ENCODE measurements at places on chromosomes 7 and 10.

- peak; percentile 70 for DNase-seq
These were observed 56.8 kb upstream of the DGKI start for GRCh38 chr7:137903382-137904169.

GRCh38 chr10:101670635-101671034 is 24.3 kb downstream of the FBXW4 start:
- no peak for DNase-seq

GRCh38 chr10:113754768-113755167 is 3.3 kb downstream of the PLEKHS1 start:
- DNase-seq: no peak

GRCh38 chr7:4195660-4196059 is 486.4 kb upstream of the FOXK1 start:
- no peak for DNase-seq

DNA sequence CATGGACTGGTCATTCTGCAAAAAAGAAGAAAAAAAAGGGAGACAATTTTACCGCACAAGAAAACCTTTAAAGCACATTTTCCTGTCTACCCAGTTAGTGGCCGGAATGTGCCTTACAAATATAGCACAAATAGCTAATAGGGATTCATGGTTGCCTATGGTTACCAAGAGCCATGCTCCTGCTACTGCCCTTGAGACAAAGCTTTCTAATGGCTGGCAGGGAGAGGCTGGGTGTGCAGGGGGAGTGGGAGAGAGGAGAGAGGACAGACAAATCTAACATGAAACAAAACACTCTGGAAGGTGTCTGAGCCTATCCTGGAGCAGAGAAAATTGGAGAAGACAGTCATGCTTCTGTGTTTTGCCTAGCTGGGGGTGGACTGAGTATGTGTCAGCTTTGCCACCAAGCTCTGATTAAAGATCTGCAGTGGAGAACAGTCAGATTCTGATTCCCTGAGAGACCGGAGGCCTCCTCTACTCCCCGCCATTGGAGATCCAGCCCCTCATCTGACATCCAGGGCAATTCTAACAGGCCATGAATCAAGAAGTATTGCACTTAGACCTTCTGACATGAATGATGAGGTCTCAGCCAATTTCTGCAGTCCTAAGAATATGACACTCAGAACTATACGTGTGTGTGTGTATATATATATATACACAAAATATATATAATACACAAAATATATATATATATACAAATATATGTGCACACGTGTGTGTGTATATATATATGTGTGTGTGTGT is 80.2 kb downstream of the PRTFDC1 start:
- DNase-seq: no peak

- DNase-seq: no peak
These were observed 685.7 kb upstream of the IGFBP3 start for GRCh38 chr7:46606761-46607160.

DNA sequence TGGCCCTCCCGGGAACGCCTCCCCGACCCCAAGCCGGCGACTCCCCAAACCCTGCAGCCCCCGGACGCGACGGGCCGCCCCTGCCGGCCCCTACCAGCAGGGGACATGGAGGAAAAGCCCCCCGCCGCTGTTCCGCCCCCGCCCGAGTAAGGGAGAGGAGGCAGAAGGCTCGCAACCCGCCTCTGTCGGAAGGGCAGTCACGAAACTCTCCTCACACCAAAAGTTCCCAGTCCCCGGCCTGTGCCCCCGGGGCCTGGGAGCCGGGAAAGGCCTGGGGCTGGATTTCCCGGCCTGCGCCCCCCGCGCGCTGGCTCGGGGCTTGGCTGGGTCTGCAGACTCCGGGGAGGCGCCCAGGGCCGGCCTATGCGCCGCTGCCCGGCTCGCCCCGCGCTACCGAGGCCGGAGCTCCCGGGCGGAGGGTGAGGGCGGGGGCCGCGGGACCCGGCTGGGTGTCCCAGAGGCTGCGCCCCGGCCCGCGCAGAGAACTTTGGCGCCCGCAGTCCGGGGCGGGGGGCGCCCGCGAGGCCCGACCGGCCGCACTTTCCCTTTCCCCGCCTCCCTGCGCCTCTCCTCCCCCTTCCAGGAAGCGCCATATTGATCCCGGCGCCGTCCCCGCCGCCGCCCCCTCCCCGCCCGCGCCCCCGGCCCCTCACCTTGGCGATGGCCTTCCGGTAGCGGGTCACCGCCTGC is 728 bp downstream of the PARD3 start:
- DNase-seq: no peak

GRCh38 chr7:140981951-140982350 is 32.8 kb downstream of the MRPS33 start:
- DNase-seq: no peak

GRCh38 chr10:17781856-17782255 is 27.3 kb upstream of the MRC1 start:
- no peak for DNase-seq

DNA sequence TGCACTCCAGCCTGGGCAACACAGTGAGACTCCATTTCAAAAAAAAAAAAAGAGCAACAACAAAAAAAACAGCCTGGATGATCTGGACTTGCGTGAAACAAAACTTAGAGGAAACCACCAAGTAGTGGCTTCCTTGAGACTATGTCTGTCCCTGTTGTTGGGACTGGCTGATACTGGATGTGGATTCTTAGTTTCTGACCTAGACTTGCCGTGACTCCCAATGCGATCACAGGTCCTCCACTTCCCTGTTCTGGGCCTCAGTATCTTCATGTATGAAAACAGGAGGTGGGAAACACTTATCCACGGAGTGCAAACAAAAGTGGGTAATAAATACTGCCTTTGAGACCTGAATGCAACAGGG is 125.7 kb downstream of the PRPF18 start:
- DNase-seq: no peak

GRCh38 chr7:13989126-13989948 is at the start of gene ETV1:
Gene ETV1, minus strand, starts transcription at chr7:13989666. Its CDS starts 614 bp downstream, at chr7:13989052.
- no peak for DNase-seq

- DNase-seq: no peak
These were observed 24.3 kb downstream of the CPVL start for GRCh38 chr7:29122081-29122480.

- peak; percentile 44 for DNase-seq
These were observed 24.9 kb downstream of the NRBF2 start for GRCh38 chr10:63157845-63158624.

DNA sequence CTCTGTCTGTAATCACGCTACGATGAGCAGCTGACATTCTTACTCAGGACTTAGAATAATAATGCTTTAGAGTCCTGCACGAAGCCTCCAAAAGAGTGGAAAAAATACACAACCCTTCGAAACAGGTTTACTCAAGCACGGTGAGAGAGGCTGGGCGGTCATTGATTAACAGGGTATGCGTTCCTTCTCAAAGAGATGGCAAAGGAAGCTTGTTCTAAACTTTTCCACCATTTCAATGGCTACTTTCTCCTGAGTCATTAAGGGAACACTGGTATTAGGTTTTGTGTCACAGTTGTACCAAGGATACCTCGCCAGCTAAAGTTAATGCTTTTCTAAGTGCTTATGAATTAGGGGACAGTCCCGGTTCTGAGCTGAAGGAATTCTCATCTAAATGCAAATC is 141.9 kb upstream of the RHEB start:
- DNase-seq: no peak

- DNase-seq: no peak
These were observed 41.8 kb upstream of the TSPAN13 start for GRCh38 chr7:16711730-16712129.

GRCh38 chr10:58515291-58515941 is 2.7 kb downstream of the BICC1 start:
- no peak for DNase-seq

GRCh38 chr10:96910488-96911395 is 78.6 kb downstream of the LCOR start:
- DNase-seq: no peak

DNA sequence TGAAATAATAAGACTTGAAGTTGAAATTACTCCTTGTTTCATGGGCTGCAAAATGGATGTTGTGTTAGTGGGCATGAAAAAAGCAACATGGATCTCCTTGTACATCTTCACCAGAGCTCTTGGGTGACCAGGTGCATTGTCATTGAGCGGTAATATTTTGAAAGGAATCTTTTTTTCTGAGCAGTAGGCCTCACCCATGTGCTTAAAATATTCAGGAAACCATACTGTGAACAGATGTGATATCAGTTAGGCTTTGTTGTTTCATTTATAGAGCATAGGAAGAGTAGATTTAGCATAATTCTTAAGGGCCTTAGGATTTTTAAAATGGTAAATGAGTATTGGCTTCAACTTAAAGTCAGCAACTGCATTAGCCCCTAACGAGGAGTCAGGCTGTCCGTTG is 15.3 kb downstream of the STAG3 start:
- no peak for DNase-seq

- DNase-seq: no peak
These were observed 955 bp downstream of the DUS4L start for GRCh38 chr7:107564553-107565298.

DNA sequence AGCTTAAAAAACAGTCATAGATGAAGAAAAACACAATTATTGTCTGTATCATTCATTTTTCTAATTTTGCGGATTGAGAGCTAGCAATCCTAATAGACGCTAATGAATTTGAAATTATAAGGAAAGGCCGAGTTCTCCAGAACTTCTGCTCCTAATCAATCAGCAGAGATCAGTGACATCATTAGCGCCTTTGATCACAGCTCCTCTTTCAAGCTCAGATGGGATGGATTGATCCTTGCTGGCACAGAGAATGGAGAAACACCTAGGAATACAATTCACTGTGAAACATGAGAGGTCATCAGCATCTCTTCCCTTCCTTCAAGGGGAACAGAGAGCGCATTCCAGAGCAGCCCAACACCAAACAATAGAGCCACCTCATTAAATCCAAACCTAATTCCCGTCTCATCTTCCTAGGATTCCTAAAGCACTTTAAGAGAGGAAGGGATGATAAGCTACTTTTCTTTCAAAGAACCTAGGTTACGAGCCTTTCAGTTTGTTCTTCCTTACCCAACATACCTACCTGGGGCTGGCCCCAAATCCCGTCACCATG is 24.4 kb downstream of the GLI3 start:
- no peak for DNase-seq
